MG63 (cell line): ENCODE measurements at places on chromosomes 12 and 14.
A peak's percentile ranks its signal among the peaks of the same experiment; 100 is the strongest.

DNA sequence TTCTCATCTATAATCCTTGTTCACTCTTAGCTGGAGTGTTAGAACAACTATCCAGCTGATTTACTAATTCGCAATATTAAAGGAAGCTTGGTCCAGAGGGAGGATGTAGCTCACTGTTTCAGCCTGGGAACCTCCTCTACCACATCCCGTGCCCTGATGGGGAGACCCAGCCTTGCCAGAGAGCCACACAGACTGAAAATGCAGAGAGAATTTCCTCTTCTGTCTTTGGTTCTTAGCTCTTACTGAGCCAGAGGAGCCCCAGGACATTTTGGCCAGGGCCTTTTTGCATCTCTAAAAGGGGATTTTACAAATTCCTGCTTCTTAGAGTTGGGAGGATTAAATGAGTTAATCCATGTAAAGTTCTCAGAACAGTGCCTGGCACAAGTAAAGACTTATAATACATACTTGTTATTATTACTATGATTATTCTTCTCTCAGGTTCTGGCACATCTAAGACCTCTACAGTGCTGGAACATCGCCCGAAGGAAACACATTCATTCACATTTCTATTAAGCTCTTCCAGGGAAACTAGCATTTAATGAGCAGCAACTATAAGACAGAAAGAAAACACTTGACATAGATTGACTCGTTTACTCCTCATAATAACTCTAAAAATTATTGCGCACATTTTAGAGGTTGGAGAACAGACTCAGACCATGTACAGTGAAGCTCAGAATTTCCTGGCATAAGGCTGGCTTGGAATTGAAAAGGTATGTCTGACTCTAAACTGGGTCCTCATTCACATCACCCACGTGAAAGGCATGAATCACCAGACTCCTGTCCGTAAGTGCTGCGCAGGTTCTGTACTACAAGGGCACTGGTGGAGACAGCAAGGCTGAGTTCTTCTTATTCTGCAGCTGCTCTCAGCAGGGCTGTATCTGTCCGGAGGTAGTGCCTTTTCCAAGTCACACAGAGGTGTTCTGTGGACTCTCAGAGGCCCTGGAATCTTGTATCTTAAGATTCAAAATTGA is 27.8 kb upstream of the AEBP2 start:
- no peak for DNase-seq

GRCh38 chr14:91047174-91047753 is 13.2 kb downstream of the RPS6KA5 start:
- no peak for DNase-seq

GRCh38 chr14:104882991-104883660 is 18.1 kb downstream of the CEP170B start:
- no peak for DNase-seq

- no peak for DNase-seq
Observed at GRCh38 chr12:77377622-77378021, 312.3 kb upstream of the E2F7 start.

DNA sequence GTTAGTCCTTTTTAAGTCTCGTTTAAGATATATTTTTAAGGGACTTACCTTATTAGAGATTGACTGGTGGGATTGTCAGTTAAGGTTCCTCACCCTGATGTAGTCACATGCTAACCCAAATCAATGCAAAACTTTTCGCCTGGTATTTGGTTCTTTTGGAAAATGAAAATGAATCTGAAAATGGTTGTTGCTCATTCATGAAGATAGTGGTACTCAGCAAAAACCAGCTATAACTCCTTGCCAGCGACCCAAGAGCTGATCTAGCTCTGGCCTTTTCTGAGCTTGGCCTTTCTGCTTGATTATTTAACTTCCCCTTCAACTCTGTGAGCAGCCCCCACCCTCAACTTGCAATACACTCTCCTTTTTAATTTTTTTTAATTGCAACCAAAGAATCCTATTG is 85.0 kb upstream of the GTF2A1 start:
- no peak for DNase-seq

GRCh38 chr14:74670726-74671411 is 42.0 kb downstream of the AREL1 start:
- DNase-seq: peak; percentile 17

DNA sequence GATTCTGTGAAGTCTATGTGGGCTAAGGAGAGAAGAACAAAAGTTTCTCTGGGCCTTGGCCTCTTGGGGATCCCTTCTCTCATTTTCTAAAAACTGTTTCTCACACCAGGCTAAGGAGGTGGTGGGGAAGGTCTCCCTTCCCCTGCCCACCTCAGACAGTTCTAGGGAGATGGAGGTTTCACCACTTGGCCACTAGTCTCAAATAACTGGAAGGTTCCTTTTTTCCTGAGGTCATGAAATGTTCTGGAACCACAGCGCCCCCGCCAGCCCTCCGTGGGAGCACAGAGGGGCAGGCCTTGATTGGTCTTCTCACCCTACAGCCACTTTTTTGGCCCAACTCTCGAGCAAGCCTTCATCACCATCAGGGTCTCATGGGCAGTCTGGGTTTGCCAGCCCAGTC is 12.6 kb downstream of the C12orf43 start:
- no peak for DNase-seq

GRCh38 chr14:53875324-53875897 is 81.2 kb downstream of the BMP4 start:
- no peak for DNase-seq

- no peak for DNase-seq
Observed at GRCh38 chr12:79233341-79233781, 368.8 kb downstream of the SYT1 start.

DNA sequence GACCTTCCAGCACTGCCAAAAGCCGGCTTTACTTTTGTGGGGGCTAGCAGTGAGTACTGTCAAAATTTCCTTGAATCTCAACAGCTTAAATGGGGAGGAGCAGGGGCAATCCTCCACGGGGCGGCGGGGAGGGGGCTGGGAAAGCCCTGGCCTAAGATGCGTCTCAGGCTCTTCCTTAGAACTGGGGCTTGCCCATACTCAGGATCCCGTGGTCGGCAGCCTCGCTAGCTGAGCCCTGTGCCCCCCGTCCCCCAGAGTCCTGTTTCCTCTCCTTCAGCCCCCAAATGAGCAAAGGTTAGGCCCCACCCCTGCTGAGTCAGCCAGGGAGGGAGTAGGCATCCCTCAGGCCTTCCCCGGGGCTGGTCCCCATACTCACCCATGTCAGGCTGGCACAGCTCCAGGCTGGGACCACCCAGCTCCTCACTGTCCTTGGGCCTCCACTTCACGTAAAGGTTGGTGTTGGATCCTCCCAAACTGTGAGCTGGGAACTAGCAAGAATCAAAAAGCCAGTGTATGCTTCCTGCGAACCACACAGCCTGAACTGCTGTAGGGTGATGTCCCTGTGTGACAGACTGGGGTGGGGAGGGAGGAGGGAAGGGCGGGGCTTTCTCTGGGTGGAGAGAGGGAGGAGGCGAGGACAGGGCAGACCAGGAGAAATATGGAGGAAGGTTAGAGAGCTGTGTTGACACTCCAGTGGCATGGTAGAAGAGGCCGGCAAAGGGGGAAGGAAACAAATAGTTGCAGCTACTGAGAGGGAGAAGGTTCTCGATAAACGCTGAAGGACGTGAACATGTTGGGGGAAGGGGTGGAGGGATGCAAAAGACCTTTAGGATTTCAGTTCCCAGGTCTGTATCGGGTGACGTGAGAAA is 5.9 kb upstream of the BAZ2A start:
- DNase-seq: peak; percentile 92

DNA sequence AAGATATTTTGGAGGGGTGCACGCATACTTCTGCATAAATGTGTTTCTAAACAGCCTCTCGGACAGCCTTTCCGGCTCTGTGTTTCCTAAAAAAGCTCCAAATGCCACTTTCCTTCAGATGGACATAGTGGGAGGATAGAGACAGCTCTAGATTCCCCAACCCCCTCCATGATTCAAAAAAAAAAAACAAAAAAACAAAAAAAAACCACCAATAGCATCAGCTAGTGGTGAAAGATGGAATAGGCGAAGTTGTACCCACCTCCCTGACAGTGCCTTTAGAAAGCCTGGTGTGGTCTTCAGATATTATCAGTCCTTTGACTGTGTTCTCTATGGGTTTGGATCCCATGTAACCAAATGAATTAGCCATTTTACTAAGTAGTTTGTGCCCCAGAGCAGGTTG is 94.1 kb downstream of the PHETA1 start:
- no peak for DNase-seq

DNA sequence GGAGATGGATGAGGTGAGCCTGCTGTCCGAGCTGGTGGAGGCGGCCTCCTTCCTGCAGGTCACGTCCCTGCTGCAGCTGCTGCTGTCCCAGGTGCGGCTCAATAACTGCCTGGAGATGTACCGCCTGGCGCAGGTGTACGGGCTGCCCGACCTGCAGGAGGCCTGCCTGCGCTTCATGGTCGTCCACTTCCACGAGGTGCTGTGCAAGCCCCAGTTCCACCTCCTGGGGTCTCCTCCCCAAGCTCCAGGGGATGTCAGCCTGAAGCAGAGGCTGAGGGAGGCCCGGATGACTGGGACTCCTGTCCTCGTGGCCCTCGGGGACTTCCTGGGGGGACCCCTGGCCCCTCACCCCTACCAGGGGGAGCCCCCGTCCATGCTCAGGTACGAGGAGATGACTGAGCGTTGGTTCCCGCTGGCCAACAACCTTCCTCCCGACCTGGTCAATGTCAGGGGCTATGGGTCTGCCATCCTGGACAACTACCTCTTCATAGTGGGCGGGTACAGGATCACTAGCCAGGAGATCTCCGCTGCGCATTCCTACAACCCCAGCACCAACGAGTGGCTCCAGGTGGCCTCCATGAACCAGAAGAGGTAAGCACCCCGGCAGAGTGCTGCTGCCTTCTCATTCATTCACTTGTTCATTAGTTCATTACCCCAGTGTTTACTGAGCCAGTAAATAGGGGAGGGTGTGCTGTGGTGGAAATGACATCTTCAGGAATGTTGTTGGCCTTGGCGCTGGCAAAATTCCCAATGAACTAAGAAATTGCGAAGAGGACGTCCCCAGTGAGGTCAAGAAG is 774 bp upstream of the MANSC4 start:
- DNase-seq: peak; percentile 35

GRCh38 chr12:42985506-42985905 is 396.0 kb upstream of the PRICKLE1 start:
- no peak for DNase-seq

GRCh38 chr14:24087004-24087403 is 7.1 kb upstream of the PCK2 start:
- DNase-seq: no peak

GRCh38 chr12:74897425-74898211 is 312.0 kb downstream of the KCNC2 start:
- DNase-seq: no peak

GRCh38 chr14:91911474-91912032 is 35.9 kb downstream of the FBLN5 start:
- DNase-seq: peak; percentile 31

DNA sequence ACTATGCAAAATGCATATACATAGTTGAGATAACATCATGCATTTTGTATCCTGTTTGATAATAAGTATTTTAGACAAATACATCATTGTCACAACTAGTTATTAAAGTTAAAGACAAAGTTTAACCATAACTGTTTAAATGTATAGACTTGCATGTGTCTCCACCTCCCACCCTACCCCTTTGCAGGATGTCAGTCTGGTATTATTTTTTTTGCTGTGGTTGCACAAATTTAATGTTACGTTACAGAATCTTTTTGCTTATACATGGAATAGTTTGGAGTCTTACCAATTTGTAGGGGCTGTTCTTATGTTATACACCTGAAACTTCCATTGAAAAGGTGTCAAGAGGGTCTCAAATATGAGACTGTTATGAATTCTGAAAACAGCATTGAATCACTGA is 5.6 kb downstream of the CHST11 start:
- DNase-seq: no peak

DNA sequence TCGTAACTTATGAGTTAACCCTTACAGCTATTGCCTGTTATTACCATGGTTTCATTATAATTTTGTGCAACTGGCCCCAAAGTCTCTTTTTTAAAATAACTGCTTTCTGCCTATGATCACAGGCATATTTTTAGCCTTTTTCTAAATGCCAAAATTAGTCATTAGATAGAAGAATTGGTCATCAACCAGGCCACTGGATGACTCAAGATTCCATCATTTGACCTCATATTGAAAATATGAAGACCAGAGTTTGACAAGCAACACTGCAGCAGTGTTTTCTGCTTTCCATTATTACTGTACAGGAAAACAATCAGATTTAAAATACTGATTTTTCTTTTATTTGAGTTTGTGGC is 54.7 kb upstream of the OTOGL start:
- peak; percentile 37 for DNase-seq
